Muscle of arm (tissue), 14 donors: ENCODE measurements at places on chromosomes 3 and 15. TPM values are rescaled to one million over a fixed set of nuclear protein-coding genes. Genes with fewer than 3 reads are reported as not detected.

TM6SF1 gene
- 22.6 TPM for polyA plus RNA-seq

MON1A gene
- 5.3 TPM for polyA plus RNA-seq

CCR2 gene
- polyA plus RNA-seq: 0.74 TPM

AHSG gene
- not detected for polyA plus RNA-seq

KBTBD13 gene
- 1.1 TPM for polyA plus RNA-seq

CLEC3B gene
- 79.5 TPM for polyA plus RNA-seq

ZKSCAN7 gene
- 8.1 TPM for polyA plus RNA-seq
